Endothelial cell of umbilical vein (primary cell): ENCODE measurements at places on chromosomes 3 and 15. TPM values are rescaled to one million over a fixed set of nuclear protein-coding genes. Genes with fewer than 3 reads are reported as not detected.
A peak's percentile ranks its signal among the peaks of the same experiment; 100 is the strongest.

DNA sequence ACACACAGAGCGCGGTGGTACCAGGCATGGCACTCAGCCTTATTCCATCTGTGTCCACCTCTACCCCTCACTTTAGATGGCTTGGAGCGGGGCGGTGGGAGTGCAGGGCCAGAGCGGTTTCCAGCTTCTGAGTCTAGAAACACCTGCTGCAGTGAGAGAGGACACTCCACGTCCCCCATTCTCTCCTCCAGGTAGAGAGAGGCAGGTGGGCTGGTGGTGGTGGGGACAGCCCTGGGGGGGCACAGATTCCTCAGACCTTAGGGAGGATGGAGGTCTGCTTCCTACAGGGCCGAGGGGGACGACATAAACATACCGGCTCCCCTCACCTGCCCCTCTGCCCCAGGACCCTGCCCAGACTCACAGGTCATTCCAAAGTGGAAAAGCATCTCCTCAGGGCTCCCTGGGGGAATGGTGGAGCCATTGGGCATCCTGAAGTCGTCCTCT is 40.4 kb downstream of the MUC20 start:
- no peak for DNase-seq

DNA sequence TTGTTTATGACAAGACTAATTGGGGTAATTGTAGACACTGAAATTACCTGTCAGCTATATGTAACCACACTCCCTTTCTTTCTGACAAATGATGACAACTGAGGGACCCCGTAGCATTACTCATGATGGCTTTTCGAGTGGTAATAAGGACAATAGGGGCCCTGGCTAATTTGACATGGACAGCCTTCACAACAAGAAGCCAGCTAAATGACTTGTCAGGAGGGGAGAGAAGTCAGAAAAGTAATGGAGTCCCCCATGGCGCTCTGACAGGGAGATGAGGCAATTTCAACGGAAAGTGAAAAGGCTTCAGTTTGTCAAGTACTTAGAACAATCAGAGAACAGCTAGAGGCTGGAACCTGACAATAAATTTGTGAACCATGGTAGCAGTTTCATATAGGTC is 177.3 kb downstream of the CDIN1 start:
- no peak for DNase-seq

DNA sequence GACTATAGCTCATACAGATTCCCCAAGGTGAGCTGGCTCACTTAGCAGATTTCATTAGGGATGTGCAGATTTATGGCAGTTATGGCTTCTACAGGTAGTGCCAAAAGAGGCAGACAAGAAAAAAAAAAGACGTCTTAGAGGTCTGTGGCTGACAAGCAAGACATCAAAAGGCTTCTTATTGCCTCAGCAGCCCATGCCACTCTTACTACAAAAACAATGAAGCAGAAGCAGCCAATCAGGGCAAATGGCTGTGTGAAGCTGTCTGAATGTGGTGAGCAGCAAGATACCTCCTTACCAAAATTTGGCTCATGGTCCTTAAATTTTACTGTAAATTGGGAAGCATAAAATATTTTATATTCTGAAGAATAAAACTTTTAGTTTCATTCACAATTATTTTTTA is 557.5 kb upstream of the GOLIM4 start:
- no peak for DNase-seq

GRCh38 chr3:186255703-186256331 is 106.2 kb downstream of the DGKG start:
- DNase-seq, result no peak

GRCh38 chr3:23387286-23387918 is 184.3 kb downstream of the UBE2E2 start:
- no peak for DNase-seq

- no peak for DNase-seq
Measured at GRCh38 chr3:62833538-62833937, 41.7 kb downstream of the CADPS start.

- no peak for DNase-seq
Measured at GRCh38 chr3:133754455-133754854, 8.3 kb downstream of the TF start.

GRCh38 chr3:7447197-7447769 is 586.4 kb downstream of the GRM7 start:
- no peak for DNase-seq

GRCh38 chr3:152245498-152246170 is 23.1 kb upstream of the MBNL1 start:
- no peak for DNase-seq

DNA sequence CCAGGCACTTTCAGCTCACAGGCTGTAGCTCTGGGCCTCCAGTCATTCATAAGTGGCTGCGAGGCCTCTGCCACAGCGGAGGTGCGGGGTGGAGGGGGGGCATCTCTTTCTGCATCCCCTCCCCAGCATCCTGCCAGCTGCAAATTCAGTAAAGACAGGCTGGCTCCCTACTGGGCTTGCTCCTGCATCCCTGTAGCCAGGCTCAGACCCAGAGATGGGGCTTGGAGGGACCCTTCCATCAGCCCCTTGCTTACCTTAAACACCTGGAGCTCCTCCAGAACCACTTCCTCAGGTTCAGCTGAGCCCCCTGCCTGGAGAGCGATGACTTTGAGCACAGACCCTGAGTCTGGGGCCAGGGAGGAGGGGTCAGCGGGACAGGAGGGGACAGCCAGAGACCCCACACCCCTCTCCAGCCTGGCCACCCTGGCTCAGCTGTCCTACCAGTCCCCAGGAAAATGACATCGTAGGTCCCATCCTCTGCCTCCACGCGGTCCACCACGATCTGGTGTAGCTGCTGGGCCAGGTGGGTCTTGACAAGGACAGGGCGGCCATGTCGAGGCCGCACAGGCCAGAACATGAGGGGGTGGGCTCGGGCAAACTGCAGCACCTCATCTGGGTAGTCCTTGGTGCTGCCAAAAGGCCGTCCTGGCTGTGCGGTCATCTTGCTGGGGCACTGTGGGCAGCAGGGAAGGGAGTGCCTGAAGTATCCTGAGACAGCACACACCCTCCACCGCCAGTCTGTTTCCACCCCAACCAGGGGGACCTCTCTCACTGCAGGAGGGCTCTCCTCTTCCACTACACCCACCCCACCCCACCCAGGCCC is 5.3 kb downstream of the SEMA3G start:
- DNase-seq, result no peak

- no peak for DNase-seq
Measured at GRCh38 chr15:73394782-73395181, 26.0 kb upstream of the HCN4 start.

- DNase-seq, result no peak
Measured at GRCh38 chr15:55170361-55170760, 26.4 kb downstream of the RSL24D1 start.

DNA sequence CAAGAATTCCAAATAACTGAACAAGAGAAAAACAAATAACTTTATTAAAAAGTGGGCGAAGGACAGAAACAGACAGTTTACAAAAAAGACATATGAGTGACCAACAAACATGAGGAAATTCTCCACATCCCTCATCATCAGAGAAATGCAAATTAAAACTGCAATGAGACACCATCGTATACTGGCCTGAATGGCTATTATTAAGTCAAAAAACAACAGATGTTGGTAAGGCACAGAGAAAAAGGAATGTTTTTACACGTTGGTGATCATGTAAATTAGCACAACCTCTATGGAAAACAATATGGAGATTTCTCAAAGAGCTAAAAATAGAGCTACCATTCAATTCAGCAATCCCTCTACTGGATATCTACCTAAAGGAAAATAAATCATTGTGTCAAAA is 1260.4 kb upstream of the ALCAM start:
- DNase-seq, result no peak

GRCh38 chr15:89002830-89003229 is 85.4 kb upstream of the ABHD2 start:
- DNase-seq, result no peak

DNA sequence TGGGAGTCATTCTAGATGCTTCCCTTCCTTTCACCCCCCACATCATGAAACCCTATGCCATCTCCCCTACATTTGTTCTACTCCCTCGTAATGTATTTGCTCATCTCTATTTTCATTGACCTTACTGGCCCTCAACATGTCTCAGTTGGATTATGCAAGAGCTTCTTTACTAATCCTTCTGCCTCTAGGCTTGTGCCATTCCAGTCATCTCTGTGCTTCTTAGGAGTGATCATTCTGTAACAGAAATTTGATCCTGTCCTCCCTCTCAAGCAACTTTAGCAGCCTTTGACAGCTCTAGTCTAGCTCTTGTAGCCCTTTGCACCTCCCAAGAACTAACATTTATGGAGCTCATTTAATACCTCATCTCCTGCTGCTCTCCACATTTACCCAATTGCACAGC is 64.7 kb downstream of the ISL2 start:
- no peak for DNase-seq

DNA sequence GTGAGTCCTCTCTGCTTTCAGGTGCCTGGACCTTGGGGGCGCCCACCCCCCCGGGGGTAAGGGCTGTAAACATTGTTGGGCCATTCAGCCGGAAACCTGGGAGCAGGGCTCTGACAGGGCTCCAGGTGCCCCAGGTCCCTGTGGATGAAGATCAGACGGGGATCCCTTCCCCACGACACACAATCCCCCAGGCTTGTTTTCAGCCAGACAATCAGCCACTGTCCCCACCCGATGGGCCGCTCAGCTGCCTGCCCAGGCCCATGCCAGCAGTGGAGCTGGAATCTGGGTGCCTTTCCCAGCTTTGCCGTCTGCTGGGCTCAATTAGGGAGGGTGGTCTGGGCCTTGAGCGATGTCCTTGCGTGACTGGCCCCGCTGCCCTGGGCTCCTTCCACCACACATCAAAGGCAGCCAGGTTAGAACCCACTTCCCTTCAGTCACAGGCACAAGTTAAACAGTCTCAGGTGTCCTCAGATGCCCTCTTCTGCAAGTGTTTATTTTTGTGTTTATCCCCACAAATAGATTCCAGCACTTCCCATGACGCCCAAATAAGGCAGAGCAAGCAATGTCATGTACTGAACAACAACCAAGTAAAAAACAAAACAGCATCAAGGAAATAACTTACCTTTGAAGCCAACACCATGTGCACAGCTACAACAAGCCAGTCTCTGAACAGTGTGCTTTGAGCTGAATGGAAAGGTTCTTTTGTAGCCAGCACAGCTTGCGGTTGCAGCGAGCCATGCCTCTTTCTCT is 77.0 kb upstream of the ALDH1A3 start:
- no peak for DNase-seq

- no peak for DNase-seq
Measured at GRCh38 chr3:143506190-143506589, 342.1 kb downstream of the SLC9A9 start.

DNA sequence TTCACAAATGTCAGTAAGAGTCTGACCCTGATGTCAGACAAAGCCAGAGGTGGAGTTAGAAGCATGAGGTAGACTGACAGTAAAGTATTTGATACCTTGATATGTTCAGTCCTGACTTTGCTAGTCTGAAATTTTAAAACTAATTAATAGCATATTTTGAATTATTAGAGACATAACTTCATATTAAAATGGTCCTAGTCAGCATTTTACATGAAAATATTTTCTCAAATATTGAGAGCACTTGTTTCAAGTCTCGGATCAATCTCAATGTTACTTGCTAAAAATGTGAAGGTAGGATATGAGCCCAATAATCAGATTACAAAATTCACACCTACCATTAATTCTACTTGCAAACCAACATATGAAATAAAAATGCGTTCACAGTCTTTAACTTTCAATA is 58.1 kb upstream of the TTC14 start:
- DNase-seq, result no peak

DNA sequence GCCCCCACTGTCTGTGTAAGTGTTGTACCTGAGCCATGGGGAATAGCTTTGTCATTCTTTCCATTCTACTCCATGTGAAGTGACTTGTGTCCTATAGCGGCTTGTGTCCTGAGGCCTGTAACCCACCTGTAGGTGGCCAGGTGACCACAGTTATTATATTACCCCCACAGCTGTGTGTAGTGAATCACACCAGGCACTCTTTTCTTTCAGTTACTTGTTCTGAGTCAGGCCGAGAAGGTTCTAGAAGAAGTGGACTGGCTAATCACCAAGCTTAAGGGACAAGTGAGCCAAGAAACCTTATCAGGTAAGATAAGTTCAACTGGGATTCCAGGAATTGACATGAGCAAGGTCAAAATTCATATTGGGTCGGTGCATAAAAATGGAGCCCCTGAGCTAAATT is 29.2 kb downstream of the POLG start:
- no peak for DNase-seq

DNA sequence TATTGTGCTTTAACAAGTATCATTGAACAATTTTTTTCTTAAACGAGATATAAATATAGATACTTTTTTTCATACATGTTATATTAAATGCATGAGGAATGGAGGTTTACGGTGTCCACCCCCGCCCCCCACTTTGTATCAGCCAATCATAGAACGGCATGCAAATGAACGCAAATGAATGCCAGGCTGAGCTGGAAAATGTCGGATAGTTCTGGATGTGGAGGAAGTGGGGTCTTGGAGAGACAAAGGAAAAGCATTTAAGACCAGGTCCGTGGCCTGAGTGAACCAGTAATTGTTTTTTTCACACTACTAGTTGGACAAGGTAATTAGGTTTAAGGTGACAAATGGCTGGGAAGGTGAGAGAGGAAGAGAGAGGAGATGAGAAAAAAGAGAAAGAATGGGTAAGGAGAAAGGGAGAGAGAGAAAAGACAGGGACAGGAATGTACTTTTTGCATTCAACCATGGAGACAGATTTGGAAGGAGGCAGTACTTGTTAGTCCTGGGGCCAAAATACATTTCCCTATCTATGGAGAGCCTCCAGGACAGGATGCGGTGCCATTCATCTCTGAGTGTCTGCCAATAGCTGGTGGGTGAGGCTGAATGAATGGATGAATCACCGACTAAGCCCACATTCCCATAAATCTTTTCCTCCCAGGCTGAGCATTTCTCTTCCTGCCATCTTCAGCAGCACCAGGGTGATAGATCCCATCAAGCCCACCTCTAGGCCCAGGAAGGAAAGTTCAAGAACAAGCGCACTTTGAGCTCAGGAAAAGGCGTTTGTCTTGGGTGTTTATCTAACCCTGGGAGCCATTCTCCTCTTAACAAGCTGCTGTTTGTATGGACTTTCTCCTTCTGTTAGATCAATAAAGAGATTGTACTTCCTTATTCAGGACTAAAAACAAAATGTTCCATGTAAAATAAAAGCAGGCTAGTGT is 1.4 kb upstream of the RAD18 start:
- peak; percentile 51 for DNase-seq

- DNase-seq, result no peak
Measured at GRCh38 chr3:190077395-190078045, 43.2 kb downstream of the P3H2 start.

DNA sequence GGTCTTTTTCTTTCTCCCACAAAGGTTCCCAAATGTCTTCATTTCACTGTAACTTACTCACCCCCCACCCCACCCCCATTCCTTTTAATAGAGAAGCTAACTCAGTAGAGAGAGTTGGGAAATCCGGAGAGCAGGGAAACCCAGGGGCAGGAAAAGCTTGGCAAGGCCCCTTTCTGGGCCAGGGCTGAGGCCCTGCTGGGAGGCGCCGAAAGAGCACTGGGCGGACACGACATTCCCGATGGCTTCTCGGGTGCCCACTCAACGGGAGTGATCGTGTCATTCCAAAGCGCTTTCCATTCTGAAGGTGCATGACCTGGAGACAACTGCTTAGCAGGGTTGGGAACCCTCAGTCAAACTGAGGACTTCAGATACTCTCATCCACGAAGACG is 1.6 kb upstream of the DALRD3 start:
- no peak for DNase-seq

The GNL3 gene
- 109 and 111 TPM in 2 replicates for total RNA-seq

The CFAP92 gene
- total RNA-seq, result 0.21 and 0.62 TPM in 2 replicates

The CHRD gene
- 0.40 and 0.53 TPM in 2 replicates for total RNA-seq

The TPRG1 gene
- not detected in 2 replicates for total RNA-seq

The CHRM5 gene
- total RNA-seq, result not detected in 2 replicates

The RUVBL1 gene
- total RNA-seq, result 57.0 and 58.5 TPM in 2 replicates

The MTFMT gene
- total RNA-seq, result 13.6 and 20.4 TPM in 2 replicates

The ACAN gene
- total RNA-seq, result not detected in 2 replicates
